ENCODE measurements at places on chromosomes 16 and 17. TPM values are rescaled to one million over a fixed set of nuclear protein-coding genes. Genes with fewer than 3 reads are reported as not detected.

- DNase-seq: no peak
Measured at GRCh38 chr16:75763204-75763603, 36.9 kb upstream of the CPHXL start.

DNA sequence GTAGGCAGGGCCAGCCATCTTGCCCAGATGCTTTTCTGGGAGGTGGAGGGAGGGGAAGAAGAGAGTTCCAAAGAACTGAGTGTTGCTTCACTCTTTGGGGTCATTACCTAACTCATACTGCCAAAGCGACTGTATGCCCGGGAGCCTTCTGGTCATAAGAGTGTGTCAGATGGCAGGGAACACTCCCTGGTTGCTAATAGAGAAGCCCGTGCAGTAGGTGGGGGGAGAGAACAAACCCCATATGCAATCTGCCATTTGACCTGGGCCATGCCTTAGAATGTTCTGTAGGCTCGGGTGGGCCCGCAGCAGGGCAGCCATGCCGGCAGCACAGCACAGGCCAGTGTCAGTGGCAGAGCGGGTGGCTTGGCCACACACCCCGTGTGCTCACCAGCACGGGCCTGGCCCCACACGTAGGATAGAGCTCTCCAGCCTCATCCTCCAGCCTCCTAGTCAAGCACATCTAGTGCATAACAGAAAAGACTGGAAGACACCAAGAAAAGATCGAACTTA lies 120.5 kb downstream of the SOCS1 start:
- peak; percentile 49 for DNase-seq

Gene C17orf67
- polyA plus RNA-seq: 1.1 TPM

DNA sequence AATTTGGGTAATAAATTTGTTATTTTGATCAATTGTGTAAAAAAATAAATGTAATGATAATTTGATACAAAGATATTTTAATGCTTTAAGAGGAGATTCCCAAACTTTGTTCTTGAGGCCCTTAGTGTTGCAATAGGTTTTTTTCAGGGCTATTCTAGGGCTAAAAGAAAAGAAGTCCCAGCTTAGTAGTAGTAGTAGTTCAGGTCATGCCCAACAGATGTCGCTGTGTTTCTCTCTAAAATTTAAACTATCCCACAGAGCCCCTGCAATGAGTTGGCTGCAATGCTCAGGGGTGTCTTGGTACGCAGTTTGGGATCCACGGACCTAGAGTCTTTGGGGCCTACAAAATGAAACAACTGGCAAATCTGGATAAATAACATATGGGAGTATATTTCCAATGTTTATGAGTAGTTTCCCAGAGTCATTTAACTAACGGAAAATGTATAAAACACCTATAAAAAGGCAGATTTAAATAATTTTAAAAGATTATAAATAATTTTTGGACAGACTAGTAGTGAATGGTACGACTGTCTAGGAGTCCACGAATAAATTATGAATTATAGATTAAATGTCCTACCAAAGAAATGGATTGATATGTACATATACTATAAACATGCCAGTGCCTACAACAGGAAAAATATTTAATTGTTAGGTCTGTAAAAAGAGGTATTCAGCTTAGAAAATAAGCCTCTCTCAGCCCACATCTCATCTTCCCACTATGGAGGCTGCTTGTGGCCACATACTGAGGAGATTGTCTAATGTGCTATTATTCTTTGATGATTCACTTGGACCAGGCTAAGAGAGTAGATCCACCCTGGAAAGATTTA lies 228.5 kb upstream of the PMFBP1 start:
- DNase-seq: peak; percentile 62

- peak; percentile 70 for DNase-seq
Measured at GRCh38 chr16:24838554-24839266, 7.1 kb upstream of the SLC5A11 start.

DNA sequence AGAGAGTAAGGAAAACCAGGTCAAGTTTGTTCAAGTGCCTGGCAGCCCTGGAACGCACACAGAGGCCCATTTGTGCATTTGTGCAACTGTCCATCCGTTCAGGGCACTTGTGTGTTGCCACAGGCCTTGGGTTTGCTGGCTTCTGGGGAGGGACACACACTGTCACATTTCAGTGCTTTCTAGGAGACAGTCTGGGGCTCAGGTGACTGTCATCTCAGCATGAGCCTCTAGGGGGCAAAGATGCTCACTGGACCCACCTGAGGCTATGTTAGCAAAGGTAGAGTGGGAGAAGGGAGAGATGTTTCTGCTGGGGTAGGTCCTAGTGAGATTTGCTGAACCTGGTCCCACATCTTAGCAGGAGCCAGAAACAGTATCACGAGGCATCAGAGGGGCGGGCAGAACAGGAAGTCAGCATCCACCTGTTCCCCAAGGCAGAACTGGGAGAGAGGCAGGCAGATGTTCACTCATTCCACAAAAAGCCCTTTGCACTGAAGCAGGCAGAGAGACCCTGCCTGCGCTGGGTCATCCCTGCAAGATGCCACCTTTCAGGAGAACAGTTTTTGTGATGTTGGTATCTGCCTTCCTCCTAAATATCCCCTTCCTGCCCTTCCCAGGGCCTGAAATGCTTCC lies 48.5 kb downstream of the RAI1 start:
- no peak for DNase-seq

- DNase-seq: no peak
Measured at GRCh38 chr17:2994441-2994840, 69.0 kb downstream of the OR1D5 start.

DNA sequence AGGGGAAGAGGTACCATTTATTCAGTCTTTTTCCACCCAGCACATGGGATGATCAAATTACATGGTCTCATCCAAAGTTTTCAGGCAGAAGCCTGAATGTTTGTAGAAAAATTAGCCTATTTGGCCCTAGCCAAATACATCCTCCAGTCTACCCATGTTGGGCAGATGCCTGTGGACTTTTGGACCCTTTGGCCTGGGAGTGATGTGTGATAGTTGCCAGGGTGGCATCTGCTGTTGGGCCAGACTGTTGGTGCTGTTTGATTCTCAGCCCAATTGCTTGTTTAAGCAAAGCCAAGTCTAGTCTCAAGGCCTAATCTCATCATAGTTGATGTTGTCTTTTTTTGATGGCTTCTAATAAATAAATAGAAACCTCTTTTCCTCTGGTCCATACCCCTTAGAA lies 419.0 kb downstream of the CDH13 start:
- no peak for DNase-seq
